Activated CD8-positive, alpha-beta memory T cell treated with anti-CD3 and anti-CD28 coated beads for 4 hours (primary cell): ENCODE measurements at places on chromosomes 7 and 10.

DNA sequence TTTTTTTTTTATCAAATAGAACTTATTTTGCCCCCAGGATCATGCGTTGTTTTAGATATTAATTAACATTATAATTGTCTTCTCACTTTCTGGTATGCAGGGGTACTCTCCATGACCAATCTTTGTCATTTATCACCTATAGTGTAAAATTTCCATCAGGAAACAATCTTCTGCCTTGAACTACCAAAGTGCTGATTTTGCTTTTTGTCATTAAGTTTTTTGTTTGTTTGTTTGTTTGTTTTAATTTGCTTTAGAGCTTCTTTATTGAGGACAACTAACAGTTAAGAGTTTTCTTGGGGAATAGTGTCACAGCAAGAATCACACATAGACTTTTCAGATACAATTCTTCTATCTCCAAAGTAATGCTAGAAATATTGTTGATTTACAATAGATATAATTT lies 171.2 kb upstream of the PRPS1L1 start:
- DNase-seq, result no peak

GRCh38 chr7:117048882-117049281 lies 95.6 kb downstream of the ST7 start:
- no peak for DNase-seq

GRCh38 chr10:33267708-33268107 lies 66.8 kb downstream of the NRP1 start:
- DNase-seq, result no peak

GRCh38 chr7:75740846-75741497 lies 2.2 kb upstream of the HIP1 start:
- DNase-seq, result no peak

GRCh38 chr7:51075681-51076580 lies 240.7 kb downstream of the COBL start:
- no peak for DNase-seq

- DNase-seq, result no peak
Observed at GRCh38 chr10:110972231-110973134, 53.1 kb downstream of the SHOC2 start.

GRCh38 chr10:99966306-99966705 lies 43.4 kb downstream of the DNMBP start:
- no peak for DNase-seq

DNA sequence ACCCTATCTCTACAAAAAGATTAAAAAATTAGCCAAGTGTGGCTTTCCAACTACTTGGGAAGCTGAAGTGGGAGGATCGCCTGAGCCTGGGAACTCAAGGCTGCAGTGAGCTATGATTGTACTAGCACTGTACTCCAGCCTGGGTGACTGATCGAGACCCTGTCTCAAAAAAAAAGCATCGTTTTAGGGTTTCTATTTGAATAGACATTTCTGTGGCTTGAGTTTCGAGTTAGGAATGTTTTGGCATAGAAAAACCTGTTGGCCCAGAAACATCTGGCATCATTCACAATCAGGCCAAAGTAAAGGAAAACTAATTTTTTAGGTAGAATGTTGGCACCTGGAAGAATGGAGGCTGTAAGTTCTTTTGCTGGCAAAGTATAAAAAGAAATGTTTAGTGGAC lies 72.4 kb downstream of the AUTS2 start:
- DNase-seq, result no peak

DNA sequence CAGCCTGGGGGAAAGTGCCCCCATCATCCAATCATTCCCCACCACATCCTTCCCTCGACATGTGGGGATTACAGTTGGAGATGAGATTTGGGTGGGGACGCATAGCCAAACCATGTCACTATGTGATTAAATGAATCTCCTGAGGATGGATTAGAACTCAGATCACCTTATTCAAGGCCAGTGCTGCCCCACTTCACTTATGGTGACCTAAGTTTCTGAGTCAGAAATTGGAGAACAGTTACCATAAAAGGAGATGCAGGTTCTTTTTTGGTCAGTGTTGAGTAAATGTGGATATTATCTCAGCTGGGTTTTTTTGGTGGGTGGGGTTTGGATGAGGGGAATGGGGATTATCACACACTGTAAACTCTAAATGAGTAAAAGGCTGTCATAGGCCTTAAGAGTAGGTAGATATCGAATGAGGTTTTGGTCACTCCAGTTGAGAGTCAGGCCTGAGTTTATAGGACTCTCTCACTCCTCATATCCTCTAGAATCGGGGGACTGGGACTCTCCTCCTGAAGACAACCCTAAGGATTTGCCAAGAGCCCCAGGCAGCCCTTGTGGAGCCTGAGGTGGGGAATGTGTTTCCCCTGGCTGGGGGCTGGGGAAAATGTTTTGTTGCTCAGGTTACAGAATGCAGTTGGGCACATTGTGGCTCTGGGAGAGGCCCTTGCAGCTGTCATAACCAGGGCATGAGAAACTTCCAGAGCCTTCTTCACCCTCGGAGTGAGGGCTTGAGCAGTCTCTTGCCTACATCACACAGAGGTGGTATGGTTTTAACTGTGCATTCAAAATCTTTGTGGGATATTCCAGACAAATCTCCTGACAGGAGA lies 213.0 kb downstream of the BAMBI start:
- no peak for DNase-seq

DNA sequence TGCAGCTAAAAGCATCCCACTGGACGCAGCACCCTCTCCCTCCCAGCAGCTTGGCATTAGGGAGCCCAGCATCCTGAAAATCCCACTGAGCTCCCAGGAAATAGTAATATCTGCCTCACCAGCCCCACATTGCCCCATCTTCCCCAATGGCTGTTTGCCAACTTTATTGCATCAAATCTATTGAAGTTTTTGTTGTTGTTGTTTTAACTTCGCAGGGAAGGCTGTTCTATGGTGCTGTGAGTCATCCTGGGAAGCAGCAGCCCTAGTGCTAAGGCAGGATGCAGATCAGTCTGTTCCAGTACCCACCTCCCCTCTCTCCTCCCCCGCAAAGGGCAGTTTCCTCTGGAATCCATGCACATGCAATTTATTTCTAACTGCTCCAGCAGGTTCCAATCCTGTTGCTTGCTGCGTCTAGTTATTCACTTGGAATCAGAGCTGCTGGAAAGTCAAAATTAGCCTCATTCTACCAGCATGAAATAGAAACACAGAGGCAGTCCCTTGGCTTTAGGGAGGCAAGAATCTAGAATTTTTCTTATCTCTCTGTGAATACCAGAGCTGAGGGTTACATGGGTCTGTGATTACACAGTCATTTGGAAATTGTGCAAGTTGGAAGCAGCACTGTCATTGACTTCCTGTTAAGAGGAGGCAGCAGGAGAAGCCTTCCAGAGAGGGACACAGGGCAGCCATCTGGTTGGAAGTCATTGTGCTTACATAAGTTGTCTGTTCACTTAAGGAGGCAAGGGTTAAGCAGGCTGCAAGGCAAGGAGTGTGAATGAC lies 115.9 kb upstream of the CACUL1 start:
- DNase-seq, result no peak

DNA sequence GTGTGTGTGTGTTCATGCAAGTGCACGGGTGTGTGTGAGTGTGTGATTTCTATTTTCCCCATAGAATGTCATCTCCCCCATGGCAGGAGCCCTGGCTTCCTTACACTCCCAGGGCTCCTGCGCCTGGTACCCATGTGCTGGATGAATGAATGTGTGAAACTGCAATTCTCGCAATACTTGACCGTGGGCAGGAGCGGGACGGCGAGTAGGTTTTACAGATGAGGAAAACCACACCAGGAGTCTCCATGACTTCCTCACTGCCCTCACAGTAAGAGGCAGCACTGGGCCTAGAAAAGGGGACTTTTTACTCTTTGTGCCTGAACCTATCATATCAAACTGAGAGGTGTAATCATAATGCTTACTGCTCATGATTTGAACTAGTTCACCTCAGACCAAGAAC lies 167.6 kb upstream of the FRMD4A start:
- no peak for DNase-seq

GRCh38 chr10:19876570-19876969 lies 60.3 kb downstream of the PLXDC2 start:
- DNase-seq, result no peak

GRCh38 chr7:105068886-105069285 lies 54.9 kb downstream of the KMT2E start:
- no peak for DNase-seq

DNA sequence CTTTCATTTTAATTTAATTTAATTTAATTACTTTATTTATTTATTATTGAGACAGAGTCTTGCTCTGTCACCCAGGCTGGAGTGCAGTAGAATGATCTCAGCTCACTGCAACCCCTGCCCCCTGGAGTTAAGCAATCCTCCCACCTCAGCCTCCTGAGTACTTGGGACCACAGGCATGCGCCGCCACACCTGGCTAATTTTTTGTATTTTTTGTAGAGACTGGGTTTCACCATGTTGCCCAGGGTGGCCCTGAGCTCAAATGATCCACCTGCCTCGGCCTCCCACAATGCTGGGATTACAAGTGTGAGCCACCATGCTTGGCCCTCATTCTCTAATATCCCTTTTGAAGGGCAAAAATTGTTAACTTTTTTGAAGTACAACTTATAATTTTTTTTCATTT lies 92.9 kb downstream of the XRCC2 start:
- no peak for DNase-seq
